ENCODE measurements at places on chromosomes 5 and 9. TPM values are rescaled to one million over a fixed set of nuclear protein-coding genes. Genes with fewer than 3 reads are reported as not detected.
A peak's percentile ranks its signal among the peaks of the same experiment; 100 is the strongest.

- H3K36me3 ChIP-seq: no peaks in the 10 kb centered on the region
- no peak for DNase-seq
- H3K27ac ChIP-seq: no peak overlapping the region
- H3K27me3 ChIP-seq: no peaks in the 10 kb centered on the region
- no peak overlapping the region for H3K4me3 ChIP-seq
Observed at GRCh38 chr9:18754537-18754936, 278.5 kb downstream of the SAXO1 start.

DNA sequence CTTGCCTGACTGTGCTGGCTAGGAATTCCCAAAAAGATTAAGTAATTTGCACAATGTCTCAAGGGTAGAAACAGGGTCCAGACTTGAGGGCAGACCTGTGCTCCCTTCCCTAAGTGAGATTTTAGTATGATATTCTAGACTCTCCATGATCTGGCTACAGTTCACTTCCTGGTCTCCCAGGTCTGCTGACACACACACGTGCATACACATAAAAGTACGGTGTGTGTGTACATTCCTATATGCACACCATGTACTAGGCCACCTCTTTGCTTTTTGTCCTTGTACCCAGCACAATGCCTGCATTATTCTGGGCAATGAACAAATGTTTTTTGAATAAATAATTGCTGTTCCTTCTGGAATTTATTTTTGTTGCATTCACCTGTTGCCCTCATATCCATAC is 83.7 kb downstream of the SH3RF2 start:
- no peaks in the 10 kb centered on the region for H3K4me1 ChIP-seq
- DNase-seq: no peak
- no peaks in the 10 kb centered on the region for H3K27me3 ChIP-seq
- no peak overlapping the region for H3K27ac ChIP-seq

DNA sequence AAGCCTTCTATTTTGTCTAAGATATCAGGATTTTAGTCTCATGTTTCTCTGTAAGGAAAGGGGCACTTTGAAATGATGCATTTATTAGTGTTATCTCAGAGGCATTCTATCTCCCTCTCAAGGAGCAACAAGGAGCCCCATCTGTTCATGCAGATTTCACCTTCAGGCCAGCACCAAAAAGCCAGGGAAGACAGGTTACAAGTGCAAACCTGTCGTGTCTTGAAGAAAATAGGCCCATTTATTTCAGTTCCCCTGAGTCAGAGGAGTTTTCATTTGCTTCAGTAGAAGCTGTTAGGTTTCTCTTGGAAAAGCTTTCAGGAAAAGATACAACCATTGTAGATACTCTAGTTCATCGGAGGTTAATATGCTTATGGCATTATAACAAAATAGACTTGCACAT is 97.2 kb downstream of the SPOCK1 start:
- no peaks in the 10 kb centered on the region for H3K4me1 ChIP-seq
- no peak for DNase-seq
- H3K27me3 ChIP-seq: no peaks in the 10 kb centered on the region
- H3K4me3 ChIP-seq: no peak overlapping the region

DNA sequence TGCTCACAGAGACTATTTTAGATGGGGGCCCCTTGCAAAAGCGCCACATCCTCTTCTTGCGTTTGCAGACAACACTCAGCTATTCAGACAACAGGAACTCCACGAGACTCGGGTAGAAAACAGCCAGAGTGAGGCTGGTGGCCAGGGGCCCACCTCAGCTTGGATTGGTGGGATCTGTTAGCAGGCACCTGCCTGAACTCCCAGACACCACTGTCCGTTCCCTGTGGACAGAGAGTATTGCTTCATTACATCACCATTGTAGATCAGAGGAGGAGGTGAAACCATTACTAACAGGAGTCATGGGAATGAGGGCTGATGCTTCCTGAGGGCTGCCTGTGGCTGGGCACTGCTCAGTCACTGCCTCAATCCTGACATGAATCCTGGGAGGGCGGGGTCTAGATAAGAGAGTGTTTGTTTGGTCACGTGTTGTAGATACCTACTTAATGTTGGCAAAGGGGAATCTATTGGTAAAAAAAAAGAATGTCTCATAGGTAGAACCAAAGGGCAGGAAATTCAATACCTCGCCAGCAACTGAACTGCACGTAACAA is 4.4 kb upstream of the RAPGEF1 start:
- no peak overlapping the region for H3K27ac ChIP-seq
- no peaks in the 10 kb centered on the region for H3K27me3 ChIP-seq
- no peaks in the 10 kb centered on the region for H3K36me3 ChIP-seq
- peaks cover 3% of the 10 kb centered on the region for H3K4me1 ChIP-seq
- H3K4me3 ChIP-seq: no peak overlapping the region

- DNase-seq: no peak
- no peaks in the 10 kb centered on the region for H3K36me3 ChIP-seq
- no peak overlapping the region for H3K4me3 ChIP-seq
- H3K27me3 ChIP-seq: no peaks in the 10 kb centered on the region
- H3K27ac ChIP-seq: no peak overlapping the region
Observed at GRCh38 chr5:179295778-179296149, 49.5 kb downstream of the ADAMTS2 start.

DNA sequence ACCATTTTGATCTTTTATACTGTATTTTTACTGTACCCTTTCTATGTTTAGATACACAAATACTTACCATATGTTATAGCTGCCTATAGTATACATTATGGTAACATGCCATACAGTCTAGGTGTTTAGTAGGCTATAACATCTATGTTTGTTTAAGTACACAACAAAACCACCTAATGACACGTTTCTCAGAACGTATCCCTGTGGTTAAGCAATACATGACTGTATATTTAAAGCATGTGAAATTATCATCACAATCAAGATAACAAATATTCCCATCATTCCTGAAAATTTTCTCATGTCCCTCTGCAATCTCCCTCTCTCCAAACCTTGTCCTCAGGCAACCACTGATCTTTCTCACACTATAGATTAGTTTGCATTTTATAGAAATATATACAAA is 66.4 kb upstream of the SUSD1 start:
- peaks cover 9% of the 10 kb centered on the region for H3K4me1 ChIP-seq
- no peak overlapping the region for H3K27ac ChIP-seq
- no peak overlapping the region for H3K4me3 ChIP-seq
- no peaks in the 10 kb centered on the region for H3K36me3 ChIP-seq
- DNase-seq: no peak
- no peaks in the 10 kb centered on the region for H3K27me3 ChIP-seq

DNA sequence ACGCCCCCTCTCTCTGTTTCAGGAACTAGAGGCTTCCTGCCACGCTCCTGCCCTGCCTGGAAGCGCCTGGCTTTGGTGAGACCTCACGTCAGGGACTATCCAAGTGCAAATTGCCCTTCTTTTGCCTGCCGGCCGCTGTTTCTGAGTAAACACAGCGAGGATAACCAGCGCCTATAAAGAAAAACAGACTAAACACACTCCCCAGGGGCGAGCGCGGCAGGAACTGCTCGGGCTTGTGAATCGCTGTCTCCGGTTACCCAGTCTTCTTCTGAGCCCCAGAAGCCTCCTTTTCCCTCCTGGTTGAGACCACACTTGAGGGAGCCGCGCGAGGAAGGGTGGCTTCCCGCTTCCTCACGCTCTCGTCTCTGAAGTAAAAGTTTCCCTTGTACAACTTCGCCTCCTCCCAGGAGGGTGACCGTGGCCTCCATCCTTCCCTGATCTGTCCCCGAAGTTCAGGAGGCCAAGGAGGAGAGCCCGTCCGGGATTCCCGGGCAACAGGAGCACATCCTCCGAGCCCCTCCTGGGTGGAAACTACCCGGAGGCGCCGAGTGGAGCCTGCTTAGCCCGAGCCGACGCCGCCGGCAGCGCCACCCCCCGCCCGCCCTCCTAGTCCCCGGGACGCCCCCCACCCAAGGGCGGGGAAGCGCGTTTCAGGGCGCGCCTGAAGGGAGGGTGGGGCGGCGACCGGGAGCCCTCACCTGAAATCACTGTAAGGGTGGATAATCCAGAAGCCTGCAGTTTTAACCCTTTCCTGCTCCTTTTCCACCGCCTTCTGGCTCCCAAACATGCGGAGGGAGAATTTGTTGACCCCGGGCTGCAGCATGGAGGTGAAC is 993 bp downstream of the HCN1 start:
- no peaks in the 10 kb centered on the region for H3K36me3 ChIP-seq
- no peaks in the 10 kb centered on the region for H3K27me3 ChIP-seq
- H3K4me1 ChIP-seq: no peaks in the 10 kb centered on the region
- no peak overlapping the region for H3K4me3 ChIP-seq
- DNase-seq: no peak

- H3K27ac ChIP-seq: no peak overlapping the region
- peak; percentile 40 for DNase-seq
- H3K4me1 ChIP-seq: peaks cover 10% of the 10 kb centered on the region
- H3K4me3 ChIP-seq: peak overlapping the region; percentile 66
Observed at GRCh38 chr5:78647351-78647818, 1.2 kb downstream of the LHFPL2 start.

DNA sequence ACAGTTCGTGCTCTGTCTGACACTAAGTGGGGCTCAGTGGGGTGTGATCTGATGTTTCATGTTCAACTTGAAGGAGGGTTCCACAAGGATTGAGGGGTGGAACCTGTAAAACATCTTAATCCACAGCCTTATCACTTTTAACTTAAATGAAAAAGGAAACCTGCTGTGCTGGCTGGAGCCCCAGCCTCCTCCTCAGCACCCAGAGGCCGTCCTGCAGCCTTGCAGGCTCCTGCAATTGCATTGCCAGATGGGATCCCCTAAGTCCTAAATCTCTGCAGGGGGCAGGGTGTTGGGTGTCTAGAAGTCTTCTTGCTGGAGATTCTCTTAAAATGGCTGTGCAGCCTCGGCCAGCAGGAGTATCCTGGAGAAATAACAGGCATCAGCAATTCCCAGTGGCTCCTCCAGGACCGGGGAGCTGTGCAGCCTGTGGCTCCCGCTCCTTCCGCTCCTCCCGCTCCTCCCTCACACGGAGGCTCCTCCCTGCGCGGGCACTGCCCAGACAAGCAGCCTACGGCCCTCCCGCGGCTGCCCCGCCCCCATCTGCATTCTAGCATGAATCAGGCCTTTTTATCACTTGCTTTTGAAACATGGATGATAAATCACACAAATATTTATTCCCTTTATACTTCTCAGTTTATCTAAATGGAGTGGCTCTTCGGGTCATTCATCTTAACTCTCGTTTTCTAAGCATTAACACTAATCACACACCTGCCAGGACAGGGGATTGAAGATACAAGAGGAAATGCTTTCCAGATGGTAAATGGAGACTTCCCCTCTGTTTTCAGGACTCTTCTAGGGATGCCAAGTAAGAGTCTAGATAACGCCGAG is 131.0 kb downstream of the ADAMTS16 start:
- H3K4me3 ChIP-seq: no peak overlapping the region
- H3K27me3 ChIP-seq: no peaks in the 10 kb centered on the region
- H3K4me1 ChIP-seq: no peaks in the 10 kb centered on the region
- no peaks in the 10 kb centered on the region for H3K36me3 ChIP-seq
- H3K27ac ChIP-seq: no peak overlapping the region

DNA sequence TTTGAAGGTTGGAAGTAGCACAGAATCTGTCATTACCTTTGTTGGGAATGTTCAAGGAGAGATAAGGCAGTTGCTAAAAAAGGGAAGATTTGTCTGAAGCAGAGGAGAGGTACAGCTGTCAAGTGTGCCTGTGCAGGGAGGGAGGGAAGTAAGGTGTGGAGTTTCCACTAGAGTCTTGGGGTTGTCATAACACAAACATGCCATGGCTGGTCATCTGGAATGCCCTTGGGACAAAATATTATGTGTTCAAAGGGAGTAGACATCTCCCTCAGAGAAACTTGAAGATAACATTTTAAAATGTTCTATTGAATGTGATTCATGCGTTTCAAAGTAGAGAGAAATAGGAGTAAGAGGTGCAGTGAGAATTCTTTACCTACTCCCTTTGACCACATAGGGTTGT is 95.0 kb downstream of the MUSK start:
- H3K4me1 ChIP-seq: no peaks in the 10 kb centered on the region
- no peak overlapping the region for H3K4me3 ChIP-seq
- no peak for DNase-seq
- H3K36me3 ChIP-seq: no peaks in the 10 kb centered on the region
- no peak overlapping the region for H3K27ac ChIP-seq

- H3K4me3 ChIP-seq: no peak overlapping the region
- no peak overlapping the region for H3K27ac ChIP-seq
- DNase-seq: no peak
- no peaks in the 10 kb centered on the region for H3K36me3 ChIP-seq
- H3K27me3 ChIP-seq: 0 out of 2 replicates have a peak, but pooled peaks cover 2% of the 10 kb centered on the region
- H3K4me1 ChIP-seq: no peaks in the 10 kb centered on the region
Observed at GRCh38 chr9:72467766-72468738, 53.4 kb upstream of the TMC1 start.

- DNase-seq: no peak
- H3K4me3 ChIP-seq: no peak overlapping the region
- no peaks in the 10 kb centered on the region for H3K36me3 ChIP-seq
- no peak overlapping the region for H3K27ac ChIP-seq
Observed at GRCh38 chr9:79259858-79260257, 311.9 kb upstream of the TLE4 start.

DNA sequence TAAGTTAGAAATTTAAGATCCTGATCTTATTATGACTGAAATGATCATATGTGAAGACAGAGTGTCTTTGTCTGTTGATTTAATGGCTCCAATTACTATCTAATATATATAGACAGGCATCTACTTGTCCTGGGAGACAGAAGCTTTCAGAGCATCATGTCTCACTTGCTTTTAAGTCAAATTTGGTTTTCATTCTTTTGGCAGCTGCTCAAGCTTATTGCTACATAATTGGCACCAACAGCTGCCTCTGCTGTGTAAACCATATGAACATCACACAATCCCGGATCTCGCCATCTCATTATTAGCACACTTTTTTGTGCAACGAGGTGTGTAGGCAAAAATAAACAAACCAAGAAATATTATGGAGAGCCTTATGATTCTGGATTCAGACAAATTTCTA is 1717.9 kb downstream of the EFNA5 start:
- no peak for DNase-seq
- no peaks in the 10 kb centered on the region for H3K4me1 ChIP-seq
- H3K4me3 ChIP-seq: no peak overlapping the region
- no peak overlapping the region for H3K27ac ChIP-seq
- no peaks in the 10 kb centered on the region for H3K27me3 ChIP-seq

- H3K27ac ChIP-seq: no peak overlapping the region
- H3K4me3 ChIP-seq: no peak overlapping the region
- DNase-seq: no peak
- no peaks in the 10 kb centered on the region for H3K27me3 ChIP-seq
Observed at GRCh38 chr9:89677702-89678395, 73.0 kb downstream of the GADD45G start.

GRCh38 chr5:6581090-6581489 is 51.8 kb downstream of the NSUN2 start:
- H3K36me3 ChIP-seq: no peaks in the 10 kb centered on the region
- no peak overlapping the region for H3K4me3 ChIP-seq
- peaks cover 4% of the 10 kb centered on the region for H3K4me1 ChIP-seq
- no peaks in the 10 kb centered on the region for H3K27me3 ChIP-seq

The SHC3 gene
- not detected for total RNA-seq

The CDKN2A gene
- 88.7 TPM for total RNA-seq

The SLC36A2 gene
- not detected for total RNA-seq

The EDIL3 gene
- total RNA-seq: not detected

All from Karpas-422 (cell line).